ENCODE measurements at places on chromosomes 12 and 14. TPM values are rescaled to one million over a fixed set of nuclear protein-coding genes. Genes with fewer than 3 reads are reported as not detected.

KMT2D gene
- 51.0 TPM for polyA plus RNA-seq

GRCh38 chr14:105091054-105091516 is 25.9 kb upstream of the GPR132 start:
- no peak for DNase-seq

- DNase-seq, result no peak
Observed at GRCh38 chr12:94873734-94874517, 129.6 kb downstream of the NDUFA12 start.

GALNT8 gene
- 3.3 TPM for polyA plus RNA-seq

PCED1B gene
- polyA plus RNA-seq, result 4.7 TPM

DNA sequence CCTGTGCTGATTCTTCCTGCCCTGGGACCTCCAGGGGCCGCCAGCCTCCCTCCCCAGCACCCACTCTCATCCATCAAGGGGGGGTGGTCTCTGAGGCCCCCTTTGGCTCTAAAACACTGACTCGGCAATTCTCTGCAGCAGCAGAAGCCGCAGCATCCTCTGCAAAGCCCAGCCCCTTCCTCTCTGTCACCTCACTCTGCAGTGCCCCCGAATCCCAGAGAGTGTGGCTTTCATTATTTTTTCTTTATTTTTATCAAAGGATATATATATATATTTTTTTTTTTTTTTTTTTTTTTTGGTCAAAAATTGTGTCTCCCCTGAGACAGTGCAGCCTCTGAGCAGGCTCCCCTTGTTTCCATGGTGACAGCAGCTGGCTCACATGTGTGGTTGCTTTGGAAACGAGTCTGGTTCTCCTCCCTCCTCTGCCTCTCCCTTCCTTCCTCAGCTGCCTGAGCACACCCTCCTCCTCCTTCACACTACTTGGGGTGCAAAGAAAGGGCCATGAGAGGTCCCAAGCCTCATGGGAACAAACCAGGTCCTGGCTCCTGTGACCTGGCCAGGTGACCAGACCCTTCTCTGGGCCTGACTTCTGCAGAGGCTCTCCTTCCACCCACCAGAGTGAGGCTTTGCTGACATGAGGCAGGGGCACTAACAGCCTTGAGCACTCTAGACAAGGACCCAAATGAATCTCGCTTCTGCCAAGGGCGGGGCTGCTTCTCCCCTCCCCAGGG is 100.5 kb downstream of the LRRC74A start:
- DNase-seq, result no peak

CSRNP2 gene
- 38.3 TPM for polyA plus RNA-seq

SLC7A7 gene
- 95.3 TPM for polyA plus RNA-seq

DNA sequence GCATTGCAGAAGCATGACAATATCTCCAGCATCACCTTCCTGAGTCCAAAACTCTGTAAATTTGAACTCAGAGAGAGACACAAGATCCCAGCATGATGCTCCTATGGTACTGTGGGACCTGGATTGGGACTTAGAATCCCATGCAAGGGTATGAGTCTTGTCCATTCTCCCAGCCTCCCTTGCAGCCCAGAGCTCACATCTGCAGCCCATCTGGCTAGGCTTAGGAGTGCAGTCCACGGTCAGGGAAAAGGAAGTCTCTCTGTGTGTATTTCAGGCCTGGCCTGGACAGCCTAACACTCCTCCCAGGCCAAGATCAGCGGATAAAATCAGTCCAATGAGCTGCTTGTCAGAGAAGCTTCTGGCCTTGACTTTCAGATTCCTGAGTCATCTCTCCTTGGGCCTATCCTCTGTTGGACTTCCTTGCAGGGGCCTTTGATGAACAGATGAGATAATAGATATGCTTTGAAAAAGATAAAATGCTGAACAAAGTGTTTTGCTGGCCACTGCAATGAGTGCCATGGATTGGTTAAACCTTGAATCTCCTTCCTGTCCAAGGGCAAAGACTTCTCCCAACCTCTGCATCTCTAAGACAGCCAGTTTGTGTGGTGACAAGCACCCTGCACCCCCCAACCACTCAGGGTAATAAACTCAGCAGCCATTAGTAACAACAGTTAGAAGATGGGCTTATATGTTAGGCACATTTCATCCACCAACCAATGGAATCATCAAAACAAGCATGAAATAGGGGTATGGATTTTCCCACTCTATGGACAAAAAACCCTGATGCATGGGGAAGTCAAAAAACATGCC is 412.8 kb upstream of the TBX3 start:
- DNase-seq, result no peak

CYP46A1 gene
- polyA plus RNA-seq, result 1.5 TPM

KRT72 gene
- not detected for polyA plus RNA-seq

DNA sequence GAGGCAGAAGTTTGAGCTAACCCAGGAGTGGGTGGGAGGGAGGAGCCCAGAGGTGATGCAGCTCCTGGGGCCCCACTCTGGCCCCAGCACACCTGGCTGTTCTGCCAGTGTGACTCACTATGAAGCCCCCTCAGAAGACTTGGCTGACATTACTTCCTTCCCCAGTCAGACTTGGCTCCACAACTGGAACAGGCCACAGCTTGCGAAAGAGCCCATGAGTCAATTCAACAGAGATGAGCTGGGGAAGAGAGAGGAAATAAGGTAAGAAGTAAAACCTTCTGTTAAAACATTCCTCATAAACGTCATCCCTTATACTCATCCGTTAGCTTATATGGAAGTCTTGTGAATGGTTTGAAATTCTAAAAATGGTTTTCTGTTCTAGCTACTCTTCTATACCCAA is 245.9 kb downstream of the ADAMTS20 start:
- no peak for DNase-seq

DNA sequence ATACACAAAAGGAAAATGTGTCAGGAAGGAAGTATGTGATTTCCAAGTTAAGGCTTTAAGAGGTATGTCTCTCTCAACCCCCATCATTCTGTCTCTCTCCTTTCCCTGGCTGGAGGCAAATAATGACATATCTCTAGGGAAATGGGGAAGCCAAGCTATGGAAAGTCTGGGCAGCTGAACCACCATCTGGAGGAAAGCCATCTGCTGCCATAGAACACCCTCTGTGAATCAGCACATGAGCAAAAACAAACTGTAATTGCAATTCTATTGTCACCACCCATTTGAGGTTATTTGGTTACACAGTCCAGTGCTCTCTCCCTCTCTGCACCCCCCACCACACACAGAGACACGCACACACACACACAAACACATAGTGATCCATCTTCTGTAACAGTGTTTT is 766.2 kb downstream of the FLRT2 start:
- DNase-seq, result no peak

GRCh38 chr12:40647651-40648050 is 44.6 kb upstream of the CNTN1 start:
- no peak for DNase-seq

LEMD3 gene
- polyA plus RNA-seq, result 40.1 TPM

DNA sequence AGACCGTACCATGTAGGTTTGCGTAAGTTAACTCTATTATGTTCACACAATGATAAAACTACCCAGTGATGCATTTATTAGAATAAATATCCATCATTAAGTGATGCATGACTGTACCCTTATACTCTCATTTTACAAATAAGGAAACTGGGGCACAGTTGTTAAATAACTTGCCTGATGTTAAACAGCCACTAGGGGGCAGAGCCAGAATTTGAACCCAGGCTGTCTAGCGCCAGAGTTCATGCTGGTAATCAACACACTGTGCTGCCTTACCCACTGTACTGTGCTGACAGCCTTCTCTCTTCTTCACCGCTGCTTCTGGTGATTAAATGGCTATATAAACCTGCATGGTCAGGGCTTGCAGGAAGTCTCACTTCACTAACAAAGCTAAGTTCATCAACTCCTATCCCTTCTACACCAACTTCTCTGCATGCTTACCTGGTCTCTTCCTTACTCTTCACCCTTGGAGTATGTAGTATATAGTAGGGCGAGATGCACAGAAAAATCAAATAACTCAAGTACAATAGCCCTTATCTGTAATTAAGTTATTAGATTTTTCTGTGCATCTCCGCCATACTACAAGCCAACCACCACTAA is 43.6 kb upstream of the APPL2 start:
- DNase-seq, result no peak

GRCh38 chr12:46087916-46088439 is 97.6 kb upstream of the SCAF11 start:
- DNase-seq, result no peak

CLEC4A gene
- polyA plus RNA-seq, result 1.8 TPM

GRCh38 chr14:98711453-98711852 is 560.5 kb downstream of the BCL11B start:
- DNase-seq, result no peak
